Left forelimb (tissue), 1 donor: ENCODE measurements at places on chromosomes 7 and 10.

- DNase-seq = no peak
Observed at GRCh38 chr7:149856583-149856982, 17.2 kb upstream of the ATP6V0E2 start.

GRCh38 chr7:36916619-36917018 lies 192.3 kb upstream of the AOAH start:
- DNase-seq = no peak

GRCh38 chr10:65348637-65349036 lies 1577.2 kb upstream of the LRRTM3 start:
- DNase-seq = no peak

- no peak for DNase-seq
Observed at GRCh38 chr7:81869670-81870069, 99.8 kb upstream of the HGF start.

- no peak for DNase-seq
Observed at GRCh38 chr7:138116892-138117291, 40.6 kb downstream of the AKR1D1 start.

DNA sequence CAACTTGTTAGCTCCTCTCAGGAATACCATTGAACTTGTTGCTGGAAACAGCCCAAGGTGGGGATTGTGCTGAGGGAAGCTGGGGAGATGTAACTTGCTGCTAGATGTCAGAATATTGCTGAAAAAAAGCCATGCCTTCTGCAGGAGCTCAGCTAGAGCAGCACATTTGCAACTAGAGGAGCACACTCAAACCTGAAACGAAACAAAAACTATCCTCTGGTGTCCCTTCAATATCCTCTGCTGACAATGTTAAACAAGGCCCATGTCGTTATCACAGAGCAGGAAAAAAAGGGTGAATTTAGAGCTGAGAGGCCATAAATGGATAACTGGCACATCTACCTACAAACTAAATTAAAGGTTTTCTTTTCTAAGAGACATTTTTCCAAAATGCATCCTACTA lies 53.7 kb upstream of the MACC1 start:
- DNase-seq = no peak

DNA sequence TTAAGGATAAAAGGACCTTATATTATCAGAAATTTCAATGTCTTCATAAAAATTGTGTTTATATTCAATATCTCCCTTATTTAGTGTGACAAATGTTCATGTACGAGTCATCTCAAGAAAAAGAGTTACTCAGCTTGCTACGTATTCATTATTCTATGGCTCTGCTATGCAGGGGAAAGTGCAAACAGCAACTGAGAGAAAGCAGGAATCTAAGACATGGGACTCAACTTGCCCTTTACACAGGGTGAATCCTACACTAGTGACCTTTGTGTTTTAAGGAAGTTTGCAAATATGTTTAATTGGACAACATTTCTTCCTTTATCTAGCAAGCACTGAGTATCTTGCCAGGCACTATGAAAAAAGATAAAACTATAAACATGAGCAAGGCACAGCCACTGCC lies 104.7 kb downstream of the NPSR1 start:
- DNase-seq = no peak

- no peak for DNase-seq
Observed at GRCh38 chr10:63692220-63692896, 171.2 kb downstream of the REEP3 start.

- DNase-seq = peak; percentile 46
Observed at GRCh38 chr10:131876508-131876907, 24.3 kb upstream of the PPP2R2D start.

- DNase-seq = no peak
Observed at GRCh38 chr10:88489107-88489506, 94.0 kb downstream of the RNLS start.

- DNase-seq = no peak
Observed at GRCh38 chr7:118153551-118154177, 30.3 kb upstream of the LSM8 start.

- no peak for DNase-seq
Observed at GRCh38 chr7:137097111-137097510, 228.7 kb downstream of the CHRM2 start.

- DNase-seq = no peak
Observed at GRCh38 chr7:24227603-24228359, 56.2 kb upstream of the NPY start.

DNA sequence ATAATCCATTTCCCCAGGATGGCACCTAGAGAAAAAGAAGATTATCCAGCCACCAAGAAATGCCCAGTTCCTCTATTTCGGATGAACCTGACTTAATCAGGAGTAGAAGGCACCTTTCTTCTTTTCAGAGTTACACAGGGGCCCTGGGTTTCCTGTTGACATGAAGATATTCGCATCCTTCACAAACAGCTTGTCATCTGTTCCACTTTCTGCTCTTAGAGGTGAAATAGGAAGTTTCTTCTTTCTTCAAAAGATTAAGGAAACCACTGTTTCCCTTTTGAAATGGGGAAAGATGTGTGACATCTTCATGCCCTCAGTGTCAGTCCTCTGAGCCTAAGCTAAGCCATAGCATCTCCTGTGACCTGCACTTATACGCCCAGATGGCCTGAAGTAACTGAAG lies 39.1 kb upstream of the RAB18 start:
- no peak for DNase-seq

- no peak for DNase-seq
Observed at GRCh38 chr10:66678521-66678920, 247.3 kb upstream of the LRRTM3 start.

DNA sequence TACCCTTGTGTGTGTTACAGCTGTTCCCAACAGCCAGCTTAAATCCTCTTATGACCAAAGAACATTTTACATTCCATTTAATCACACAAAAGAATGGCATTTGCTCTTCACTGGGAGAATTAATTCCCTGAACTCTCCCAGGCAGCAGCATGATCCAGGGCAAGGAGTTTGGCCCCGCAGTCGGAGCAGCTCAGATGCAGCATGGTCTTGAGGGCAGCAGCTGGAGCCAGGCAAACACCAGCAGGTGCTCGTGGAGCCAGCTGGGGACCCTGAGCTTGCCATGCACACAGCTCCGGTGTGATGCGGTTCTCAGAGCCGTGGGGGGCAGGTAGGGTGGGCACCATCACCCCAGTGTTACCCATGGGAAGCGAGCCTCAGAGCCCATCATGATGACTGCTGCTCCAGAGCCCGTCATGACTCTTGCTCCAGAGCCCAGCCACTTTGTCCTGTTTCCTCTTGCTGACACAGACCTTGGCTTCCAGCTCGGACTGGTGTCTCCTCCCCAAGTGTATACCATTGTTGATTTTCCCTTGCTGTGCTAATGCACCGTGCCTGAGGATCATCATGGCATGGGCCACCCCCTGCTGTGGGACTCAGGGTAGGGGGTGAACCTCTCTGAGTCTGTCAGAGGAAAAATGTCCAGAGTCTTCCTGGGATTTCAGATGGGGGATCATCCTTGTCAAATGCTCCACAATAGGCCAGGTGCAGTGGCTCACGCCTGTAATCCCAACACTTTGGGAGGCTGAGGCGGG lies 75.8 kb downstream of the ZRANB1 start:
- DNase-seq = no peak

DNA sequence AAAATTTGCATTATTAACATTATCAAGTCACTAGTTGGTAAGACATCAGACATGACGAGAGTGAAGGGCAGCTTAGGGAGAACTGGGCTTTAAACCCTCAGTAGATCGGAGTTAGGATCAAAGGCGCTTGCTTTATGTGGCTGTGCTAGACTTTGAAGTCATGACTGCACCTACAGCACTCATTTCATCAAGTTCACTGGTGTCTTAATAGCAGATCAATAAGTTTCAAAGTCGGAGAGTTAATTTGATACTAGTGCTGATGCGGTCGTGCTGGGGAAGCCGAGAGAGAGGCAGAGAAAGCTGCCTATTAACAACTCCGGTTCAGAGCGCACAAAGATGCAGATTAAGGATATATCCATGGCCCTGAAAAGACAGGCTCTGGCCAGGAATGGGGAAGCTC lies 172.9 kb downstream of the TCF7L2 start:
- DNase-seq = no peak

- DNase-seq = no peak
Observed at GRCh38 chr10:127648885-127649284, 88.1 kb upstream of the FOXI2 start.

GRCh38 chr10:104809288-104810090 lies 168.4 kb downstream of the SORCS3 start:
- no peak for DNase-seq

DNA sequence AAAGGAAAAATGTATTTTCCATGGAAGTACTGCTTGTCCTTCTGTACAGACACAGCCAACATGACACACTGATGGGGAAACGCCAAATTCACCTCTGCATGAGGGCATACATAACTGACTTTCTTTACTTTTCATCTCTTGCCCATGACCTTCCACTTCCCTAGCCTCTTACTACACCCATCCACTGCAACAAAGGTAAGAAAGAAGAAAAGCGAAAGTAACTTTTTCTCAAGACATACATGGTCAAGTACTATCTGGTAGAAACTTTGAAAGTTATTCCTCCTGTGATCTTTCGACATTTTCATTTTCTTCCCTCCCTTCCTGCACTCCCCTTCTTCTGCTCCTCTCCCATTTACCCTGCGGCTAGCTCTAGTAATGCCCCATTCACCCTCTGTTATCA lies 130.8 kb downstream of the USP6NL start:
- DNase-seq = no peak

GRCh38 chr10:124388823-124389612 lies 29.7 kb downstream of the OAT start:
- peak; percentile 95 for DNase-seq

DNA sequence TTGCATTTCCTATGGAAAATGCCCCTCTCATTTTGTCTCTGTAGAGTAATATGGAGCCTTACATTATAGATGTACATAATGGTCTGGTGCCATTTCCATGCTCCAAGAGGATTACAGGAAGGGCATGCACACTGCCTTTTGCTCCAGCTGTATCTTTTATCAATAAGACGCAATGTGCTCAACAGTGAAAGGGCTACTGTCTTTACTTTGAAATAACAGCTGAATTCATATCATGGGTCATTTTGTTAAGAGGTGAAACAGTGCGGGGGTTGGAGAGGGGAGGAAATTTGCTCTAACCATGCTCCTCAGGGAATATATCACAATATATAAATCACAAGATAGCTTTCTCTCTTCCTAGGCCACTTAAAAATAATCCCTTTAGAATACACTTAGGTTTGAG lies 77.7 kb downstream of the ICA1 start:
- no peak for DNase-seq

- DNase-seq = no peak
Observed at GRCh38 chr7:94436018-94436604, 41.4 kb downstream of the COL1A2 start.

GRCh38 chr7:117950601-117951260 lies 77.5 kb upstream of the CTTNBP2 start:
- DNase-seq = no peak

DNA sequence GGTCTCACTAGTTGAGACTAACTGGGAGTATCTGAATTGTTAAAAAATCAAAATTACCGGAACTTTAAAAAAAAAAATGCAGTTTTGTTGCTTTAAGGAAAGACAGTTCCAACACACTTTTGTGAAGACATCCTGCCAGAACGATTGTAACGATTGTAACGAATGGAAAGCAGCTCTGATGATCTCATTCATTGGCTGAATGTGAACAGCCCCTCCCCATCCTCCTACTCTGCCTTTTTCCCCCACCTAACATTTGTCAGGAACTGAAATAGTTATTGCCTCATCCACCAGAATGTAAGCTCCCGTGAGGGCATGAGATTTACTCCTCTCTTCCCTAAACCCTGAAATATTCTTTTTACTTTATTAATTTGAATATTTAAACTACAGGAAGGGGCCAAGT lies 23.1 kb upstream of the ZC3HAV1L start:
- no peak for DNase-seq

DNA sequence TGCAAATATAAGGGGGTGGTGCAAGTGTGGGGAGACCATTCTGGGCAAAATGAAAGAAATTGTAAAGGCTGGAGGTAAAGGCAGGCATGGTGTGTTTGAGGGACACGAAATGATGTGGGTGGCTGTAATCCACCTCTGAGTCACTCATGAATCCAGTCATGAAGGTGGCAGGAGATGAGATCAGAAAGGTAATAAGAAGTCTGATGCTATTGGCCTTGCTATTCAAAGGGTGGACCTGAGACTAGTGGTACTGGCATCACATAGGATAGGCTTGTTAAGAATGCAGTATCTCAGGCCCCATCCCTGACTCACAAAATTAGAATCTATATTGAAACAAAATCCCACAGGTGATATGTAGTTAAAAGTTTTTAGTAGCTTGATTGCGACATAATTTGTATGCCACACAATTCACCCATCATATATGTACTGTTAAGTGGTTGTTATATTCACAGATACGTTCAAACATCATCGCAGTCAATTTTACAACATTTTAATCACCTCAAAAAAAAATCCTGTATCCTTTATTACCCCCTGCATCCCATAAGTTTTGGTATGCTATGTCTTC lies 85.6 kb downstream of the ST8SIA6 start:
- no peak for DNase-seq

DNA sequence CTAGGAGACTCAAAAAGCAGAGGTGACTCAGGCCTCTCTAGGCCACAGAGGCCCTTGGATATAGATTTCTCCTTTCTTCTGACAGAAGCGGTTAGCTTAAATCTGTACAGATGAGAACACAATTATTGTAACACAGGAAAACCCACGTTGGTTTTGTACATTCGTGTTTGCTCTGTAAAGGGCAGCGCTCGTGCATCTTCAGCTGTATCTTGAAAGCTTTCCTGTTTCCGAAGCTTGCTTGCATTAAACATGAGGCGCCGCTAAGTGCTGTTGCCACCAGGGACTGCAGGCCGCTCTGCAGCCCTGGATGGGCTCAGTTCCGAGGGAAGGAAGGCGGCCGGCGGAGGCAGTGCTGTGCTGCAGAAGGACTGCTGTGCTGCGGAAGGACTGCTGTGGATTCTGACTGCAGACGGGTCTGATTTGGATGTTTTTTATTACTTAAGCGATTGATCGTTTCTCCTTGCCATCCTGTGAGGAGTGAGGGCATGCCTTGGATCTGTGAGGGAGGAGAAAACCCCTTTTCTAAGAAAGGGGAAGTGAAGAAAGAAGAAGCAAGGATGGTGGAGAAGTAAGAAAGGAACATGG lies 53.3 kb downstream of the FHIP2A start:
- DNase-seq = no peak

GRCh38 chr7:4837041-4837802 lies 24.6 kb downstream of the PAPOLB start:
- peak; percentile 66 for DNase-seq
